ENCODE measurements at places on chromosomes 6 and 20.

DNA sequence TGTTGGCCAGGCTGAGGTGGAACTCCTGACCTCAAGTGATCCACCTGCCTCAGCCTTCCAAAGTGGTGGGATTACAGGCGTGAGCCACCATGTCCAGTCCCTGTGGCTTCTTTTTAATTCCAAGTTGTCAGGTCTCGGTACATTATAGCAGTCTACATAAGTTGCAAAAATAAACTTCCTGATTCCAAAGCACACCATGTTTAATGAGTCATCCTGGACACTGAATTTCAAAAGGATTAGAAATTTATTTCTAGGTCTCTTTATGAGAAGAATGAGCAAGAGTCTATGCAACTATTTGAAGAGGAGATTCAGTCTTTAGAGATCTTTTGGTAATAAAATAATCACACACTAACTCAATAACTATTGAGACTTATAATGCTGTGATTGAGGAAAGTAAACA, 63.9 kb upstream of the MCHR2 start:
- no peak overlapping the region for H3K27ac ChIP-seq
- H3K4me3 ChIP-seq = no peak overlapping the region
- H3K4me1 ChIP-seq = no peaks in the 10 kb centered on the region
- peaks cover 2% of the 10 kb centered on the region for H3K27me3 ChIP-seq
- no peak for DNase-seq

- no peak for DNase-seq
- no peaks in the 10 kb centered on the region for H3K4me1 ChIP-seq
- H3K36me3 ChIP-seq = no peaks in the 10 kb centered on the region
- H3K4me3 ChIP-seq = no peak overlapping the region
These were observed 50.7 kb downstream of the DOK5 start for GRCh38 chr20:54525916-54526590.

DNA sequence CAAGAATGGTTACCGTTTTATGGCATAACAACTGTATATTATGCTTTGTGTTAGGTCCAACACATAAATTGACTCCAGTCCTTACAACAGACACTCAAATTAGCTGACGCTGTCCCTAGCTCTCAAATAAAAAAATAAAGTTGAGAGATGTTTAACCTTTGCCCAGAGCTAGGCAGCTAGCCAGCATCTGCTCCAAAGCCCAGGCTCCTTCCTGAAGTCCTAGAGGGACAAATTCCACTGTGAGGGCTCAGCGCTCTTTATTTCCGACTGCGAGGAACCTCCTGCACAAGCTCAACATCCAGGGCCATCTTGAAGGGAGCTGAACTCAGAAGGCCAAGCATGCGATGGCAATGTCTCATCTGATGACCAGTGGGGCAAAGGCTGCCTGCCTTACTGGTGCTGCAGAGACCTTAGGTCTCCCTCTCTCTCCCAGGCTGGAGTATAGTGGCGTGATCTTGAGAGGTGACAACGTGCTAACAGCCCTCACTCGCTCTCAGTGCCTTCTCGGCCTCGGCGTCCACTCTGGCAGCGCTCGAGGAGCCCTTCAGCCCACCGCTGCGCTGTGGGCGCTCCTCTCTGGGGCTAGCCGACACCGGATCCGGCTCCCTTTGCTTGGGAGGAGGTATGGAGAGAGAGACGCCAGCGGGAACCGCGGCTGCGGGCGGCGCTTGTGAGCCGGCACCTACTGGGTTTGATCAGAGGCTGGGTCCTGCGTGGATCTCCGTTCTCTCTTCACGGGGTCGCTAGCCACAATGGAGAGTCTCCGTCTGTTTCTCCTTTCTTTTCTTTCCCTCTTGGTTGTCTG, 24.7 kb upstream of the GFOD1 start:
- peak; percentile 61 for DNase-seq
- no peaks in the 10 kb centered on the region for H3K27me3 ChIP-seq
- H3K27ac ChIP-seq = no peak overlapping the region
- no peak overlapping the region for H3K4me3 ChIP-seq
- H3K36me3 ChIP-seq = no peaks in the 10 kb centered on the region

DNA sequence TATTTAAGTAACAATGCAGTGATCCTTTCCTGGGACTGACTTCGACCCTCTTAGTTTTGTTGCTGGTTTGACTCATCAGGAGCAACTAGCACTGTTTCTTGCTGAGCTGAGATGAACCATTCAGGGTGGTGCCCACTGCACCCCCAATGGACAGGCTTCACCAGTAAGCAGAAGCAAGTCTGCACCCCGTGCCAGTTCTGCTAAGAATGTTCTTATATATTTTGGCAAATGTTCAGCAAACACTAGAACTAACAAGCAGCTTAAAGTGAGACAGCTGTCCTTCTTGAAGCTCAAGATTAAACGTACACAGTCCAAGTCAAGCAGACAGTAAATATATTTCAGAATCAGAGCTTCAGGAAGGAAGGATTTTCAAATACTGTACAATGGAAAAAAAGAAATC, 561.3 kb upstream of the CDH4 start:
- no peak overlapping the region for H3K27ac ChIP-seq
- no peak overlapping the region for H3K4me3 ChIP-seq
- DNase-seq = no peak
- no peaks in the 10 kb centered on the region for H3K36me3 ChIP-seq

DNA sequence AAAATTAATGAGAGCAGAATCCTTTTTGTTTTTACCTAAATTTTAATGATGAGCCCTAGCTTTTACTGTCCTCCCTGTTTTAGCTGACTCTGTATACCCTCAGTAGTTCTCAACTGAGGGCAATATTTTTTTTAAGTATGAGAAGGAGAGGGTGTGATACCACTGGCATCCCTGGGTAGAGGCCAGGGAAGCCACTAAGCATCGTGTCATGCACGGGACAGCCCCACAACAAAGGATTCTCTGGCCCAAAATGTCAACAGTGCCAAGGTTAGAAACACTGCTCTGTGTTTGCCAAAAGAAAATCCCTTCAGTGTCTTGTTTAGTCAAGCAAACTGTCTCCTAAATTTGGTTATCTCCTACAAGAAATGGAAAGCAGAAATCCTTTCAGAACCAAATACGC, 210.4 kb downstream of the KCNQ5 start:
- H3K36me3 ChIP-seq = no peaks in the 10 kb centered on the region
- H3K4me3 ChIP-seq = no peak overlapping the region
- peaks cover 4% of the 10 kb centered on the region for H3K4me1 ChIP-seq
- DNase-seq = no peak
- no peaks in the 10 kb centered on the region for H3K27me3 ChIP-seq
- H3K27ac ChIP-seq = no peak overlapping the region

GRCh38 chr6:72677740-72678139, 55.9 kb downstream of the KCNQ5 start:
- no peak overlapping the region for H3K4me3 ChIP-seq
- no peaks in the 10 kb centered on the region for H3K4me1 ChIP-seq
- no peaks in the 10 kb centered on the region for H3K36me3 ChIP-seq
- DNase-seq = no peak
- H3K27ac ChIP-seq = no peak overlapping the region
- no peaks in the 10 kb centered on the region for H3K27me3 ChIP-seq

- peaks cover 15% of the 10 kb centered on the region for H3K4me1 ChIP-seq
- DNase-seq = no peak
- H3K27ac ChIP-seq = no peak overlapping the region
- no peak overlapping the region for H3K4me3 ChIP-seq
- no peaks in the 10 kb centered on the region for H3K27me3 ChIP-seq
These were observed 206.1 kb upstream of the SASH1 start for GRCh38 chr6:148136586-148136985.

- H3K27ac ChIP-seq = no peak overlapping the region
- no peaks in the 10 kb centered on the region for H3K4me1 ChIP-seq
- H3K36me3 ChIP-seq = no peaks in the 10 kb centered on the region
- no peak overlapping the region for H3K4me3 ChIP-seq
- no peak for DNase-seq
These were observed 447.8 kb upstream of the BTBD3 start for GRCh38 chr20:11469795-11470435.

GRCh38 chr6:162887981-162888689, 160.4 kb downstream of the PACRG start:
- H3K36me3 ChIP-seq = no peaks in the 10 kb centered on the region
- no peaks in the 10 kb centered on the region for H3K27me3 ChIP-seq
- DNase-seq = no peak
- no peaks in the 10 kb centered on the region for H3K4me1 ChIP-seq

- no peaks in the 10 kb centered on the region for H3K27me3 ChIP-seq
- no peak for DNase-seq
- no peak overlapping the region for H3K4me3 ChIP-seq
- H3K27ac ChIP-seq = peak overlapping the region; percentile 75
These were observed 15.8 kb upstream of the FBXO9 start for GRCh38 chr6:53049415-53049814.

DNA sequence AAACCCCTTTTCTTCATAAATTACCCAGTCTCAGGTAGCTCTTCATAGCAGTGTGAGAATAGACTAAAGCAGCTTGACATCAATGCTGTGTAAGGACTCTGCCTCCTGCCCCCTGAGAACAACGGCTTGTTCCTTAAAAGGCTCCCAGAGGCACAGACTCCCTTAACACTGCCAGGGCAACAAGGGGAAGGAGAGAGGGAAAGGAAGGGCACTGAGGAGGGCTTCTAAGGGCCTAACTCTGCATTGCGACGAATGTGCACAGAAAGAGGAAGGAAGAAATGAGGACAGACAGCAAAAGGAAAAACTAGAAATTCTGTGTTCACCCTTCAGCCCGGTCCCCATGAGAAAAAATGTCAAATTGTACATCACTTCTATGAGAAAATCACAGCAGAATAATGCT, 74.0 kb downstream of the AGPAT4 start:
- no peaks in the 10 kb centered on the region for H3K4me1 ChIP-seq
- no peak overlapping the region for H3K4me3 ChIP-seq
- H3K27me3 ChIP-seq = no peaks in the 10 kb centered on the region

DNA sequence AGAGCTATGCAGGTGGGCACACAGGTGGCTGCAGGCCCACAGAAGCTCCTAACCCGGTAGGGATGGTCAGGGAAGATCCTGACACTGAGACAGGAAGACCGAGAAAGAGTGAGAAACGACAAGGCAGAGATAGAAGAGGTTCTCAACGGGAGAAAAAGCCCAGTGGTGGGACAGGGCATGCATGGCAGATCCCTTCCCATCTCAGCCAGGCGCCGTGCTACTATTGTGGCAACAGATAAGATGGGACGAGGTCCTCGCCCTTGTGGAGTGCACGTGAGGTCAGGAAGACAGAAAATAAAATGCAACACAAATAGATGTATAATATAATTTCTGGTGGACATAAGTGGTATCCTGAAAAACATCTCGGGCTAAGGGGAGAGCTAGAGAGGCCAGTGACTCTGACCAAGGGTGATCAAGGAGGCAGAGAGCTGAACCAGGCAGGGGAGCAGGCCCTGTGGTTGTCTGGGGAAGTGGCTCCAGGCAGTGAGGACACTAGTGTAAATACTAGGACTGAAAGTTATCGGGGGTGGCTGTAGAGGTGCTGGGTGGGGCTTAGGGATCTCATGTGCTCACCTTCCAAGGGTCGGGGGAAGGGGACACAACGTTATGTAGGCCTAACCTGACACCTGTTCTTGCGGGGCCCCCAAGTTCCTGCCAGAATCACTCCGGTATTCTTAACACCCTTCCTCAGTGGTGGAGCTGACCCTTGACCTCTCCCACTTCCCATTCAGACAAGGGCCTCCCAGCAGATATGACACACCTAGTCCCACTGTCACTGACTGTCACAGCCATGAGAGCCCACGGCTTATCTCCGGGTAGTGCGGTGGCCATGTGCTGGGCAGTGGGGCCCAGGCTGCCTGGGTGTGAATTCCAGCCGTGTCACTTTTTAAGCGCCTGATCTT, 1.0 kb downstream of the SRXN1 start:
- DNase-seq = no peak
- H3K27ac ChIP-seq = peak overlapping the region; percentile 32
- no peaks in the 10 kb centered on the region for H3K4me1 ChIP-seq
- peaks cover 39% of the 10 kb centered on the region for H3K36me3 ChIP-seq

GRCh38 chr6:169188475-169188874, 65.2 kb downstream of the THBS2 start:
- DNase-seq = no peak
- H3K4me3 ChIP-seq = no peak overlapping the region
- H3K36me3 ChIP-seq = no peaks in the 10 kb centered on the region
- H3K27ac ChIP-seq = no peak overlapping the region

DNA sequence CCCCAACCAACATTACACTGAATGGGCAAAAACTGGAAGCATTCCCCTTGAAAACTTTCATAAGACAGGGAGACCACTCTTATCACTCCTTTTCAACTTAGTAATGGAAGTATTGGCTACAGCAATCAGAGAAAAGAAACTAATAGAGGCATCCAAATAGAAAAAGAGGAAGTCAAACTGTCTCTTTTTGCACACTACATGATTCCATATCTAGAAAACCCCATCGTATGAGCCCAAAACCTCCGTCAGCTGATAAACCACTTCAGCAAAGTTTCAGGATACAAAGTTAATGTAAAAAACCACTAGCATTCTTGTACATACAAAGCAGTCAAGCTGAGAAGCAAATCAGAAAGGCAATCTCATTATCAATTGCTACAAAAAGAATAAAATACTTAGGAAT, 580.4 kb upstream of the PTCHD4 start:
- no peak overlapping the region for H3K27ac ChIP-seq
- no peaks in the 10 kb centered on the region for H3K36me3 ChIP-seq
- DNase-seq = no peak
- H3K4me1 ChIP-seq = no peaks in the 10 kb centered on the region

DNA sequence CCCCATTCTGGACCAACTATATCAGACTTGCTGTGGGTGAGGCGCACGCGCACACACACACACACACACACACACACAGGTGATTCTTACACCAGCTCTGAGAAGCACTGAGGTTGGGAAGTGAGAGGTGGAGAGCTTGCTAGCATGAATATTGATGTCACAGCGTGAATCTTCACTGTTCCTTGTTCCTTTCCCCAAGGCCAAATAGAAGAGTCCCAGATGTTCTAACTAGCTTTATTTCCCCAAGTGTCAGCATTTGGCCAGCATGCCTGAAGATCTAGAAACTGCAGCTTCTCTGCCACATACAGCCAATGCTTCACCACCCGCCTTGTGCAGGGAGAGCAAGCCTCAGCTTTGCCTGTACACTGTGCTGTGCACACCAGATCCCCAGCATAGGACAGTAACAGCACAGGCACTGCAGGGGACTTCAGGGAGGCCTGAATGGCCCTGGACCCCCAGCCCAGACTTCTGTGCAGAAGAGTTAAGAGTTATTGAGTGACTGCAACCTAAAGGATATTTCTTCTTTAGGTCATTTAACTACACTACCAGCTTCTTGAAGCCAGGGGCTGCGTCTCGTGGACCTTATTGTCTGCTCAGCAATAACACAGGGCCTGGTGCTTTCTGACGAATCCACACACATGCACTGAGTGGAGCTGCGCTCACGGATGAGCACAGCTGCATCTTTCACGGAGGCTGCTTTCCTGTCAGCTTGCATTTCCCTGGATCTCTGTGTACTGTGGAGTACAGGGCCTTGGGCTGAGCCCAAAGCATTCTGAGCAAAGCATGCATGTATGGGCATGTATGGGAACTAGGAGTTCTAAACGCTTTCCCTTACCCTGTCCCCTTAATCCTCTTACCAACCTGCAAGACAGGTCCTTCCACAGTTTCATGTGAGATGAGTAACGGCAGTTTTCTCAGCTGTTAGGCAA, 13.9 kb upstream of the CD93 start:
- no peak overlapping the region for H3K4me3 ChIP-seq
- no peaks in the 10 kb centered on the region for H3K36me3 ChIP-seq
- DNase-seq = no peak
- H3K27me3 ChIP-seq = no peaks in the 10 kb centered on the region
- H3K4me1 ChIP-seq = peaks cover 35% of the 10 kb centered on the region
- H3K27ac ChIP-seq = peak overlapping the region; percentile 66

- H3K4me3 ChIP-seq = peak overlapping the region; percentile 81
- peaks cover 7% of the 10 kb centered on the region for H3K4me1 ChIP-seq
- DNase-seq = no peak
These were observed 1.3 kb downstream of the VEGFA start for GRCh38 chr6:43771210-43771857.
